ENCODE measurements at places on chromosomes 5 and 9. TPM values are rescaled to one million over a fixed set of nuclear protein-coding genes. Genes with fewer than 3 reads are reported as not detected.
A peak's percentile ranks its signal among the peaks of the same experiment; 100 is the strongest.

Gene AK6
- total RNA-seq, result 59.9 TPM

Gene OR13F1
- total RNA-seq, result not detected

GRCh38 chr5:93585767-93586385 lies 2.9 kb downstream of the NR2F1 start:
- no peak for DNase-seq

Gene PRSS3
- total RNA-seq, result 11.3 TPM

DNA sequence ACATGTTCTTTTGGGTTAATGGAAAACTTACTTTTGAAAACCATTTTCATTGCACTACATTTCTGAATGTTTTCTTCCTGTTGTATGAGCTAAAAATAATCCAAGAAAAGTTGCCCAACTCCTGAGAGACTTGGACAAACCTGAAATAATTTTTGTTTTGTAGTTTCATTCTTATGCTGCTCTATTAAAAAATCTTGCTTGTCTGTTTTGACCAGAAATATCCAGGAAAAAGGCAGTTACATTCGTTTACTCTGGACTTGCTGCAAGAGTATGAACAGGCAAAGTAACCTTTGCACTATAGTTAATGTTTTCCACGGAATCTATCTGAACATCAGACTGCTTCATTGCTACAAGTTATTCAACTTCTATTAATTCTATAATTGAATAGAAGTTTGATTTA lies 200.1 kb upstream of the DAB2 start:
- no peak for DNase-seq

GRCh38 chr5:115160975-115161475 lies 8.7 kb downstream of the TRIM36 start:
- no peak for DNase-seq

Gene CCDC69
- total RNA-seq, result 20.0 TPM

DNA sequence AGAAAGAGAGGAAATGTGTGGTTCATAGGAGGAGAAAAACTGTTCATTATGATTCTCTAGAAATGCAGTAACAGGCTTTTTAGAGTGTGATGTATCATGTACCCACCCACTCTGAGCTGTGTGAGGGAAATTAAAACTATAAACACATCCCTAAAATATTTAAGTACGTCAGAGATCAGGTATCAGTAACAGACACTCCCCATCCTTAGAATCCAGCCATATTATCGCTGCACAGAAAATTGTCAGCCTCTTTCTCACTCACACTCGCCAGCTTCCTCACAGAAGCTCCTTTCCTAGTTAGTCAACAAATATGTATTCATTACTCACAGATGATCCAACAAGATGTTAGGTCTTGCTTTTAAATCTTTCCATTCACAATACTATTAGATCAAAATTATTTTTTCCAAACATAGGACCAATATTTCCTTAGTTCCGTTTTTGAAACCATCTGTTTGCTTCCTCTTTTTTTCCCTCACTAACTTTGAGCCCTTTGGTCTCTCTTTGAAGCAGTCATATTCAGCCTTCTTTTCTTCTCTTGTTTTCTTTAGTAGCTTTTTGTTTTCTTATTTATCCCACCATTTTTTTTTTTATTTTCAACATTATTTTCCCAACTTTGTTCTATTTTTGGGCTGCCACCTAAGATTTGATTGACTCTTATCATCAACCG lies 13.6 kb upstream of the MAST4 start:
- DNase-seq, result no peak

DNA sequence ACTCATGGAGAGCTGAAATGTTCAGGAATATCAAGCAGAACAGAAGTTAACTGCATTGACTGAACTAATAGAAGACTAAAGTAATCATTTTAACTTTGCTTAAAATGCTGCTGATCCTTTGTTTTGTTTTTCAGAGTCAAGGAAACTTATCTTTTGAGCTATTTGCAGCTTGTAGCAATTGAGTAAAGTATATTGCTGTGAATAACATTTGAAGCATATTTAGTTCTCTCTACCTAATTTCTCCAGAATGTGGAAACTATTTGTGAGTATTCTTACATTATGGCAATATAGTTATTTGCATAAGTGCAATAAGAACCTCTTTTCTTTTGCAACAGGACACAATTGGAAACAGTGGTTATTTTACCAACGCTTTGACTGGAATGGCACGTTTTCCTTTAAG lies 5.3 kb upstream of the SOX30 start:
- DNase-seq, result no peak

GRCh38 chr9:72154468-72155285 lies 5.4 kb downstream of the GDA start:
- DNase-seq, result no peak

Gene GABRA1
- 2.9 TPM for total RNA-seq

DNA sequence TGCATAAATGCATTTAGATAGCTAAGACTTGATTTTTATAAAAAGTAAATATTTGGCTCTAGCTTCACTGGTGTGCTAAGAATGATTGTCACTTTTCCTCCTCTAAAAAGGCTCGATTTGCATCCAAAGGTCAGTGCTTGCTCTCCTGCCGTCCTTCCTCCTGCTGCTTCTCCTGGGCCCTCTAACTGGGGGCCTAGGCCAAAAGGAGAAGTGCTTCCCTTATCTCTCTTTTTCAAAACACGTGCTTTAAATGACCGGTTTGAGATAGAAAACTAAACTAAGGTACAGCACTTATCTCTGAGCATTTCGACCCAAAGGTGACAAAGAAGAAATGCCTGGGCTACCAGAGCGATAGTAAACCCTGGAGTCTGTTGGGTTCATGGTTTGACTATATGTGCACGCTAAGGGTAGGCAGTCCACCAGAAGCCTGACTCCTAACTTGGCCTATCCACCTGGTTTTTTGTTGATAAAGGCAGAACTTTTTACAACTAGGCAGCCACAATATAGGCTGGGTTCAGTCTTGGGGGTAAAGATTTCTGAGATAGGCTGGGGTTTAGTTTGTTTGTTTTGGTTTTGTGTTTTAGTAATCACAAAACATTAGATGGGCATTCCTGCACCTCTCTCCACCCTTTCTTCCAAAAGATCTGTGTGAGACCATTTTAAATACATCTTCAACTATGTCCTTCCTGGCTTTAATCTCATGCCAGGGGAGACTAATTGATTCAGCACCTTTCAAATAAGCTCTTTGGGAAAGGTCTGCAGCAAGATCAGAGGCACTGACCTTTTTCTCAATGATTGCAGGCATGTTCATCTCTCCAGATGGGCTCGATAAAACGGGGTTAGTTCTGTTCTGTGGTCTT lies 3.8 kb downstream of the NR2F1-AS1 start:
- DNase-seq, result no peak

Gene FOXI1
- 0.48 TPM for total RNA-seq

GRCh38 chr5:135120951-135121350 lies 86.9 kb upstream of the PITX1 start:
- DNase-seq, result no peak

- peak; percentile 88 for DNase-seq
Measured at GRCh38 chr5:139294374-139295165, 1.0 kb downstream of the MATR3 start.

- no peak for DNase-seq
Measured at GRCh38 chr5:61626639-61627282, 294.7 kb downstream of the ZSWIM6 start.

Gene TRPM3
- total RNA-seq, result 8.2 TPM

GRCh38 chr5:135737701-135738563 lies 96.5 kb upstream of the SLC25A48 start:
- DNase-seq, result no peak

- DNase-seq, result no peak
Measured at GRCh38 chr5:72112389-72112788, 5.1 kb downstream of the MAP1B start.

- DNase-seq, result no peak
Measured at GRCh38 chr9:96376891-96377874, 6.3 kb downstream of the SLC35D2 start.

- DNase-seq, result peak; percentile 49
Measured at GRCh38 chr5:154520861-154521453, 42.9 kb upstream of the HAND1 start.

DNA sequence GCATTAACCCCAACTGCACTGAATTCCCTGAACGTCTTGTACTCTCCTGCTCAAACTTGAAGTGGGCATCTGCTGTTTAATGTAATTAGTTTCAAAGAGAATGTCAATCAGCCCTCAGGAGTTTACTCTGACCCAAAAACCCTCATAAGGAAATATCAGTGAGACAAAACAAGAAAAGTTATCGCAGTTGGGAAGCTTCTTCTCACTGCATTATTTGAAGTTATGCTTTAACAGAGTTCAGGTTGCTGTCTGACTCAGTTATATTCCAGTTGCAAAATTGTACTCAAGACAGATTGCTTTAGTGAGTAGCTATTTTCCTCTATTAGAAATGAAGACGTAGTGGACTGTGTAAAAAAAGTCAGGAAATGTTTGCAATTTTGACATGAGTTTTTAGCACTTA lies 52.1 kb downstream of the PPIC start:
- no peak for DNase-seq

DNA sequence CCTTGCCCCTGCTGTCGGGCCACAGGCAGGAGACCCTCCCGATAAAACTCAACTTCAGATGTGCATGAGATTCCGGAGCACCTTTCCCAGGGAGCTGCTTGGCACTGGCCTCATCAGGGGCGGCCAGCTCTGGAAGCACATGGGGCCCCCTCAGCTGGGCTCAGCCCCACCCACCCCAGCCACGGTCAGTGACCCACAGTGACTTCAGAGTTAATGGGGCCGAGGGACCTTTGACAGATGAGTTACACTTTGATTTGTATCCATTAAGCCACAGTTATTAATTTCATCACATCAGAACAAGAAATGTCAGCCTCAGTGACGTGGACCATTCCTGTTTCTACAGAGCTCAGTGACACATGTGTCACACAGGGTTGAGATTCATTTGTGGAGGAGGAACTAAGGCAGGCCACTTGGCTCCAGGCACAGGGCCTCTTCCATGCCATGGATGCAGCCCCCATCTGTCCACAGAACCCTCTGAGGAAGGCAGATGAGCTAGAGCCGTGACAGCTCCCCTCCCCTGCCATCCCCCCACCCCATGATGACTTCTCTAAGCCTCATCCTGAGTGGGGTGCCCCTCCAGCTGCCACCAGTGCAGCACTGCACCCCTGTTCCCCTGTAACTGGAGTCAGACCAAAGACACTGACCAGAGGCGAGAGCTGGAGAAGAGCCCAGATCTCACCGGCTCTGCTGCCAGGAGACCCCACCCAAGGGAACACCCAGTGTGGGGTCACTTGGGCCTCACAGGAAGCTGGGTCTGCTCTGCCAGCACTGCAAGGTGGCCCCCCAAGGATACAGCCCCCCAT lies 69.4 kb upstream of the ADAMTS2 start:
- DNase-seq, result peak; percentile 31

GRCh38 chr5:17096952-17097695 lies 120.3 kb upstream of the BASP1 start:
- no peak for DNase-seq

DNA sequence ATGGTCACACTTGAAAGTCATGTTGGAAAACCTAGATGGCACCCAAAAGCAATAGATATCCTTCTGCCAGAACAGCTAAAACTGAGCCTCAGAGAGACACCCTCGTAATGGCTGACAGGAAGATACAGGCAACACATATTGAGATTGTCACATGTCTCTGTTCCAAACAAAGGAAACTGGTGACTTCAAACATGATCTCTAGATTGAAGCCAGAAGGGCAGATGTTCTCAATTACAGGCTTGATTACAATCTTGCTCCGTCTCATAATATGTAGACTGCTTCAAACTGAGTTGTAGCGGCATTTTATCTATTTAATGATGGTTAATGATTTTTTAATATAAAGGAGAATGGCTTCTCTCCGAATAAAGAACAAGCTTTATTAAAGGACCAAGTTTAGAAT lies 774.3 kb downstream of the KCTD16 start:
- no peak for DNase-seq

DNA sequence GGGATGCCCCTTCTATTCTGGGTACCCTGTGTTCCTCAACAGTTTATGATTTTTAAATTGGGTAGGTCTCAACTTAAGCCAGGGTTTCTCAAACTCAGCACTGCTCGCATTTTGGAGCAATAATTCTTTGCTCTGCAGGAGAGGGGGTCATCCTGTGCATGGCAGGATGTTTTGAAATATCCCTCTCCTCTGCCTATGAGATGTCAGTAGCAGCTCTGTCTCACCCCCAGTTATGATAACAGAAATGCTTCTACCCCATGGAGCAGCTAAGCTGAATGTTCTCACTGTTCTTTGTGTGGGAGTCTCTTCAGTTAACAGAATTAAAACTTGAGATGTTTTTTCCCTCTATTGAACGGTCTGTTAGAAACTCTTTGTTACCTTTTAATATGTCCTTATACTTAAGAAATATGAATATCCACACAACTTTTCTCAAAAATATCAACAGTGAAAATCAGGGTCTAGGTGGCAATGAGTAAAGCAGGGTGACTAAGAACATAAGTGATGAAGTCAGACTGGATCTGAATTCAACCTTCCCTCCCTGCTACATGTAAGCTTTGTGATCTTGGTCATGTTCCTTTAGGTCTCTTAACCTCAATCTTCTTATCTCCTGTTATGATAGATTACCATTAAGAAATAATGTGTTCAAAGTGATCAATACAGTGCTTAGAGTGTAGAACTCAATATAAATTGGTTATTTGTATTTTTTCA lies 89.0 kb downstream of the CAMK4 start:
- no peak for DNase-seq

Gene PPP3R2
- 3.6 TPM for total RNA-seq

Gene HMMR
- 5.3 TPM for total RNA-seq

Gene FBXL7
- total RNA-seq, result 7.9 TPM

Gene FCN2
- total RNA-seq, result not detected

GRCh38 chr5:133736512-133736911 lies 124.2 kb upstream of the FSTL4 start:
- DNase-seq, result no peak

GRCh38 chr9:6224393-6225154 lies 9.0 kb downstream of the IL33 start:
- no peak for DNase-seq

DNA sequence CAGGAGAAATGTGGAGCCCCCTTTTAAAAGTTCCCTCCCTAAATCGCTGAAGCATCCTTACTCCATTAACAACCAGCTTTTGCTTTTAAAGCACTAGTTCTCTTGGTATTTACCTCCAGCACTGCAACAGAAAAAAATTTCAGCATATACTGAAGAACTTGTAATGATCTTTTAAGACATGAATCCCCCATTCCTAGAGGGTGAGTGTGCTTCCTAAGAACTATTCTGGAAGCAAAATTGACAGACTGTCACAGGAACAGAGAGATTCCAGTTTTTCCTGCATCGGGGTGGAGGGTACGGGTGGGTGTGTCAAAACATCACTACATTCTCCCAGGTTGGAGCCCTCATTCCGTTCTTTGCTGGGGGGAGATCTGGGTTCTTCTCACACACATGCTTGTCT lies 151.9 kb downstream of the EBF1 start:
- DNase-seq, result no peak

GRCh38 chr5:141825791-141826560 lies 52.2 kb downstream of the PCDH1 start:
- no peak for DNase-seq

DNA sequence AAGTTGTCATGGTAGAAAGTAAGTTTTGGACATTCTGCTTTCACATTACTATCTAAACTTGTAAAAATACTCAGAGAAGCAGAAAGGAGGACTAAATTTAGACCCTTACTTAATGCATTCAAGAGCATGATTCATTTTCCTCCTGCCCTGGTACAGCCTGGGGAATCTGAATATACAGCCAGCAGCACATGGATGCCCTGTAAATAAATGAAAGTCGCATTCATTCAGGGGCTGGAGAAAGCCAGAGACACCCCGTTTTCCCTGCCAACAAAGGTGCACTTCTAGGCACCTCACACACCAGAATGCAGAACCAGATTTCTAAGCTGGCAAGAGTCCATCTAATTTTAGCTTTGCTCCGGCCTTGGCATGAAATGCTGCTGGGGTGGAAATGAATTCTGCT lies 172.7 kb upstream of the KLF9 start:
- peak; percentile 89 for DNase-seq

GRCh38 chr9:38707885-38708637 lies 11.9 kb downstream of the FAM240B start:
- no peak for DNase-seq

- no peak for DNase-seq
Measured at GRCh38 chr5:133235696-133236426, 184.0 kb downstream of the HSPA4 start.
